CD4-positive, alpha-beta T cell treated with Interleukin-2 at 100 ng/mL for 4 hours (primary cell): ENCODE measurements at places on chromosomes 16 and 17.
A peak's percentile ranks its signal among the peaks of the same experiment; 100 is the strongest.

GRCh38 chr16:73233846-73234424 lies 186.0 kb upstream of the ZFHX3 start:
- DNase-seq, result no peak

GRCh38 chr17:18315562-18315922 lies 449 bp downstream of the SMCR8 start:
- peak; percentile 14 for DNase-seq

GRCh38 chr16:53822936-53823529 lies 119.1 kb downstream of the FTO start:
- DNase-seq, result peak; percentile 4

- no peak for DNase-seq
Observed at GRCh38 chr17:44121997-44122815, 1.2 kb downstream of the HDAC5 start.

DNA sequence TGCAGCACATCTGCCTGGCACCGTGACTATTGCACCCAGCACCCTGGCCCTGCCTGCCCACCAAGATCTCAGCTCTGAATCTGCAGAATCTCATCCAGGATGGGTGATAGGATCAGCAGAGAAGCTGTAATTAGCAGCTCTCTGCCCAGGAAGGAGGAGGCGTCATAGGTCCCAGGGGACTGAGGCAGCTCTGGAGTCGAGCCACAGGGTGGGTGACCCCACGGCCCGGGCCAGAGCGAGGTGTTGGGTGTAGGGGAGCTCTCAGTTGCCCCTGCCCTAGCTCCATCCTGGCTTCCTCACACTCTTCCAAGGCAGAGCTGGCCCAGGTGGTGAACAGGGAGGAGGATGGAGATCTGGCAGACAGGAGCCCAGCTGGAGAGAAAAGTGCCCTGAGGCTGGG lies 18.2 kb upstream of the FAM83G start:
- DNase-seq, result no peak

- DNase-seq, result no peak
Observed at GRCh38 chr16:89042711-89043551, 50.7 kb upstream of the ACSF3 start.

- DNase-seq, result no peak
Observed at GRCh38 chr16:7027401-7027800, 305.2 kb upstream of the RBFOX1 start.

DNA sequence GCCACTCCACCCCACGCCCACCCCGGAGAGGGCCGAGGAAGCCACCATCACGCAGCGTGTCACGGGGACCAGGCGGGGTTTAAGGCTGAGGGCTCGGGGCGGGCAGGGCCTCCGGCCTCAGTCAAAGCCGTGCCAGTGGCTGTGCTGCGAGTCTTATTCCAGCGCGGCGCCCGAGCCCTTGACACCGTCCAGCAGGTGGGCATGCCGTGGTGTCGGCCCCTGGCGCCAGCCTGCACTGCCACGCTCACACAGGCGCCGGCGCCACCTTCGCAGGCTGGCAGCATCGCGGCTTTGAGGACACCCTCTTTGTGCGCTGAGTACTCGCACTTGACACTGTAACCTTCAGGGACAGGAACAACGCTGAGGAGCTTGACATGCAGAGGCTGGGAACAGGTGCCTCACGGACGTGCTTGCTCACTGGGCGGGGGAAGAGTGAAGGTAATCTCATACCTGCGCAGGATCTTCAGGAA lies 34.0 kb upstream of the ZNF629 start:
- no peak for DNase-seq

- DNase-seq, result peak; percentile 45
Observed at GRCh38 chr16:30054959-30055553, 10.5 kb upstream of the ALDOA start.

- no peak for DNase-seq
Observed at GRCh38 chr17:10748531-10749181, 18.8 kb upstream of the TMEM220 start.

DNA sequence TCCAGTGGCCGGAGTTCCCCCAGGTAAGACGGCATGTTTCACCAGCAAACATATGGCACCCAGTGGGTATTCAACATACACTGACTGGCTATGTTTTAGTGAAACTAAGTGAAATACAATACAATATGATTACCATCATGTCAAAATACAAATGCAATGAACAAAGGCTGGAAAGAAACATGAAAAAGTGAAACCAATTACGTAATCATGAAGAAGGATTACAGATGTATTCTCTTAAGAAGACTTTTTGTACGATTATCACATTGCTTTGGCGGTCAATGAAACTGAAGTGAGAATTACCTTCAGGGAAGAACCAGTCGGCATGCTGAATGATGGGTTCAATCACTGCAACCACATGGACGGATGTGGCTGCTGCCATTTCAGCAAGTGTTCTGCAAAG lies 71.7 kb downstream of the ARHGAP17 start:
- no peak for DNase-seq

GRCh38 chr16:53626811-53627210 lies 76.8 kb downstream of the RPGRIP1L start:
- DNase-seq, result no peak

DNA sequence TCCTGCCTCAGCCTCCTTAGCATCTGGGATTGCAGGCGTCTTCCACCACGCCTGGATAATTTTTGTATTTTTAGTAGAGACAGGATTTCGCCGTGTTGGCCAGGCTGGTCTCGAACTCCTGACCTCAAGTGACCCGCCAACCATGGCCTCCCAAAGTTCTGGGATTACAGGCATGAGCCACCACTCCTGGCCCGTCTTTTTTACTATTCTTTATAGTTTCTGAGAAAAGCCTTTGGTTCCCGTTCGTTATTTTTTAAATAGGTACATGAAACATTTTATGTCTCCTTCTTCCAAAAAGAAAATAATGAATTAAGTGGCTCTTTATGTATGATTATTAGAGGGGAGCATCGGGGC lies 570 bp upstream of the BCO1 start:
- no peak for DNase-seq

GRCh38 chr17:17523001-17523730 lies 27.0 kb upstream of the RASD1 start:
- no peak for DNase-seq

- DNase-seq, result no peak
Observed at GRCh38 chr16:57258226-57258909, 13.3 kb downstream of the ARL2BP start.

GRCh38 chr17:3602499-3602898 lies 6.7 kb downstream of the TRPV1 start:
- DNase-seq, result peak; percentile 19

DNA sequence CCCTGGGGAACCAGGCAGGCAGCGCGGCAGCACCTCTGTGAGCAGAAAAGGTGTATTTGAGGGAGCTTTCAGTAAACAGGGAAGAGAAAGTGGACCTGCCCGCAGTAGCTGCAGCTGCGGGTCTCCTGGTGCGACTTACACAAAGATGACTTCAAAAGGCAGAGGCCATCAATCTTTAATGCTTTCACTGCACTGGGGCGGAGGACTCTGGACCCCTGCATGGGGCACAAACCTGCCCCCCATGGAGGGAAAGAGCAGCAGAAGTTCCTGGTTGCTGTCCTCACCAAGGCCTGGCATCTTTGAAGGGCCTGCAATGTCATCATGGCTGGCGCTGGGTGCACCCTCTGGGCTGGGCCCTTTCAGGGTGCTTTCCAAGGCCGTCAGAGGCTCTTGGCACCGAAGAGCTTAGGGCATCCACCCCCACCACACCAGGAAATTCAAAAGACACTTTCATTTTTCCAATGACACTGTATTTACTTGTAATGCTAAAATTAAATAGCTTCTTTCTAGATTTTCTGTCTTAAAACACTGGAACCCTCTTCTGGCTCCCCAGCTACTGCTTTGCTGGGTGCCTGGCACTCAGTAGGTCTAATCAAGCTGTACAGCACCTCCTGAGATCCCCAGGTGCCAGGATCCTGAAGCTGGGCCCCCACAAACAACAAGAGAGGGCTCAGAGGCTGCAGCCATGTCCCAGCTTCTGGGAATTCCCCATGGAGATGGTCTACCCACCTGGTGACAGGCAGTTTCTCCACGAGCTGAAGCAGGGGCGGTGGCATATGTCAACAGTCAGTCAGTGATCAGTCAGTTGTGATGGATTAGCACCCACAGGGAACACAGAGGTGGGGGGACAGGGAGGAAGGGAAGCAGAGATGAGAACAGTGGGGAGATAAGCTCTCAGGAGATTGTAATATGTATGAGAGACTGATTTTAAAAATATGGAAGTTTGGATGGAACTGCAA lies 2.1 kb upstream of the CACNG1 start:
- DNase-seq, result no peak

DNA sequence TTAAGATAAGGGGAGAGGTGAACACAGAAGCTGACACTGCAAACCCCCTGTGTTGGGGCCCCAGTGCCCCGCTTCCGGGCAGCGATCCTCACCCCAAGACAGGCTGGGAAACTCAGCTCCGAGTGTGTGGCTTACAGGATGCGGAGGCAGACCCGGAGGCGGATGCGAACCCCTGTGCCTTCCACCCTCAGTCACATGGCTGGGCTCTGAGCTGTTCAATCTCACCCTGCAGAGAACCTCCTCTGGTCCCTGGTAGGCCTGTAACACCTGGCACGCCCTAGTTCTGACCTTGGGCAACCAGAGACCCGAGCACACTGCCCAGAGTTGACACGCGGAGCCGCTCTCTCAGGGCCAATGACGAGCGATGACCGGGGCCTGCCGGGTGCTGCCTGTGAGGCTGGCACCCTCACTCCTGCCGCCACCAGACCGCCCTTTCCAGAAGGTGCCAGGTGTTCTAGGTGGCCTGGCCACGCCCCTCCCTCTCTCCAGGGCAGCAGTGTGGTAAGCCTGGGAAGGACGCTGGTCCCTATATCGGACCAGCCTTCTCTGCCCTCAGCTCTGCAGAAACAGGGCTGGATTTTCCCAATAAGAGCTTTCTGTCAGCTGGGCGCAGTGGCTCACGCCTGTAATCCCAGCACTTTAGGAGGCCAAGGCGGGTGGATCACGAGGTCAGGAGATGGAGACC lies 23.3 kb downstream of the MEAK7 start:
- no peak for DNase-seq

DNA sequence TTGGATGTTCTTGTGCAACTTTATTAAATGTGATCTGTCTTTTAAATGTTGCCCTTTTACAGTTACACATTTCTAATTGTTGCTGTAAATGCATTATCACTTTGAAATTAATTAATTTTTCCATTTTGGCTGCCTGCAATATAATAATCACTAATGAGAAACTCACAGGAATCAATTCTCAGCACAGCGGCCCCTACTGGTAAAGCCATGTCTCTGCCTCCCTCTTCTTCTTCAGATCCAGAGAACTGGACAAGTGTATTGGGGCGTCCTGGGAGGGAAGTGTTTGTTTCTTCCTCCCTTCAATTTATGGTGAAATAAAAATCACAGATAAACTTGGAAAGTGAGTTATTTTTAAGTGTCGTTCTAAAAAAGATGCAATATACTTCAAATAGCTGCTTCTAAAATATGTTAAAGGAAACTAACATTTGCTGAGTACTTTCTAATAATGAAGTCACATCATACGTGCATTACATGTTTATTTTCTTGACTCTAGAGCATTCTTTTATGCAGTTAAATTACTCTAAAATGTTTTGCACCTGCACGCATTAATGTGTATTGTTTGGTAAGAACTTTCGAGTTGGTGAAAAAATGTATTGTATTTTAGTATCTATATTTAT lies 338.0 kb downstream of the WWOX start:
- peak; percentile 40 for DNase-seq

GRCh38 chr16:83692224-83692623 lies 115.6 kb upstream of the HSBP1 start:
- no peak for DNase-seq

DNA sequence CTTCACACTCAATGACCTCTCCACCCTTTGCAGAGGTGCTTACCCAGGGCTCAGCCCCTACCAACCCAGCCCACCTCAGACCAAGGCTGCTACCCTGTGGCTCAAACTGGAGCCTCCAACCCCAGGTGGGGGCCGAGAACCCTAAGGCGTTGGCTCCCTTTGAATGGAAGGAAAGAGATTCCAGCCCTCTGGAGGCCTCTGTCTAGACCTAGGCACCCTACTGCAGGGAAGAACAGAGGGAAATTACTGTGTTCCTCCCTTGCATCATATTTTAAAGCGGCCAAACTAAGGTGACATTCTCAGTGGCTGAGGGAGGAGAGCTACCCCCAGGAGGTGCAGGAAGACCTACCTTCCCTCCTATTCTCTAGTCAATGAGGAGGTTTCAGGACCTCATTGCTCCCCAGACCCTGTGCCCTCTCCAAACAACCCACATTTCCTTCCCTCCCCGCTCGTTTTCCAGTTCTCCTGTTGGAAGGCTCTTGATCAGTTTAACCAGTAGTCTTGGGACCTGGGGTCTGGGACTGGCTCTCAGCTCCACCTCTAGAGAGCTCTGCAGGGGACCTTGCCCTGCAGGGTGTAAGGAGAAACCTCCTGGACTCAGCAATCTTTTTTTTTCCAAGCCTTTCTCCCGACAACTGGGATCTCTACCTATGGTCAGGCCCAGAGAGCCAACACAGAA lies 5.5 kb upstream of the HOXB8 start:
- no peak for DNase-seq

GRCh38 chr16:4297480-4297879 lies 18.4 kb upstream of the GLIS2 start:
- DNase-seq, result no peak

DNA sequence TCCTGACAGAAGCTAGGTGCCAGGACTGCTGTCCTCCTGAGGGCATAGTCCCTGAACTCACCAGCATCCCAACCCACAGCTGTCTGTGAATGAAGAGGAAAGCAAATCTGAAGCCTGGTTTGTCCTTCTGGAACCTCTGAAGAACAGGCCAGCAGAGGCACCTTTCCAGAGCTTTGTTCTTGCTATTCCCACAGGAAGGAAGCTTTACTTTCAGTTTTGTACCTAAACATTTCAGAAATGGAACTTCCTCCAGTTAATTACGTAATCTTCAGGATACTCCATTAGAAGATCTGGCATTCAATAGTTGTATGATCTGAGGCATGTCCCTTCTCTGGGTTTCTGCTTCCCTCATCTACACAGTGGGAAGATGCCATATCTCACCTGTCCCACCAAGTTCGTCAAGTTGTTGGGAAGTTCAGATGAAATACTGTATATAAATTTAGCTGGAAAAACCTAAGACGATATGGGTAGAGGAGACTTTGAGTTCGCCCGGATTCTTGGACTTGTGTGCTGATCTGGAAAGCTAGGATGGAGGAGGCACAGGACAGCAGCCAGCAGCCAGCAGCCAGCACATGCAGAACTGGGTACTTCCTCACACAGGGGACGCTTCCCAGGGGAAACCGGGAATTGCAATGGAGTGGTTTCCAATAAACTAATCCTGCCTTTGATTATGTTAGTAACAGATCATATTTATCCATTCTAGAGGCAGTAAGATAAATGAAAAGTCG lies 22.4 kb downstream of the NXPH3 start:
- no peak for DNase-seq
